ENCODE measurements at places on chromosomes 6 and 20.
A peak's percentile ranks its signal among the peaks of the same experiment; 100 is the strongest.

GRCh38 chr20:32326504-32326845 is 31.7 kb upstream of the ASXL1 start:
- peak; percentile 94 for DNase-seq

- DNase-seq: no peak
Observed at GRCh38 chr6:43123461-43124314, 47.4 kb upstream of the SRF start.

GRCh38 chr6:105892577-105893262 is 193.4 kb upstream of the PRDM1 start:
- no peak for DNase-seq

DNA sequence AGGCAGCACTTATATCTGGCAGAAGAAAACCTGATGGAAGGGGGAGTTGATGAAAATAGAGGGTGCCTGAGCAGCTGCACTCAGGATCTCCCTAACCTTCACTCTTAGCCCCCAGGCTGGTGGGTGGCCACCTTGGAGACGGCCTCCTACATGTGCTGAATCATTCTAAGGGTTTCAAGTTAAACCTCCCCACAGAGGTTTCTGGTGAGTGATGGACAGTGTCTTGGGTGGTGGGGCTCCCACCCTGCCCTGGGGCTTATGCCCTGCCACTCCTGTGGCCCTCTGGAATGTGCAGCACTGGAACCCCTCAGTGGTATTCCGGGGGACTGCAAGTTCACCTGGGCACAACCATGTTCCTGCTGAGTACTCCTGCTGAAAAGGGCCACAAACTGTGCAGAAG is 357.2 kb downstream of the CD83 start:
- DNase-seq: no peak

GRCh38 chr20:17678295-17678694 is 3.7 kb downstream of the RRBP1 start:
- no peak for DNase-seq

Data from NCI-H2029 (cell line).